ENCODE measurements at places on chromosomes 3 and 15.

- peak; percentile 35 for DNase-seq
Observed at GRCh38 chr3:100710261-100710968, 1.1 kb downstream of the TFG start.

- DNase-seq: no peak
Observed at GRCh38 chr3:167813169-167814123, 77.9 kb downstream of the SERPINI1 start.

DNA sequence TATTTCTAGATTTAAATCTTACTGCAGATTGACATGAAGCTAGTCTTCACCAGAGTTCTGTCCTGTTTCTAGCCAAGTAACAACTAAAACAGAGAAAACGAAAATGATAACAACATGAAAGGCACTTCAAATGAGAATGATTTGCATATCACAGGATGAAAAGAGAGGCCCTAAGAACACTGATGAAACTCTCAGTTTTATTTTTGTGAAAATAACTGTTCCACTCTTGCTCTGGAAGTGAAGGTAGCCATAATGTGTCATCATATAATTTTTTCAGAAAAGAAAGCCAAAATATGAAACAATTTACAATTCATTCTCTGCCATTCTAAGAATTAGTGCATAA, 274.4 kb downstream of the ADAMTSL3 start:
- no peak for DNase-seq

- DNase-seq: no peak
Observed at GRCh38 chr3:177193688-177194268, 3.5 kb downstream of the TBL1XR1 start.

- no peak for DNase-seq
Observed at GRCh38 chr15:74302821-74303359, 64.6 kb downstream of the CYP11A1 start.

- DNase-seq: no peak
Observed at GRCh38 chr3:197283045-197283444, 15.4 kb downstream of the DLG1 start.

DNA sequence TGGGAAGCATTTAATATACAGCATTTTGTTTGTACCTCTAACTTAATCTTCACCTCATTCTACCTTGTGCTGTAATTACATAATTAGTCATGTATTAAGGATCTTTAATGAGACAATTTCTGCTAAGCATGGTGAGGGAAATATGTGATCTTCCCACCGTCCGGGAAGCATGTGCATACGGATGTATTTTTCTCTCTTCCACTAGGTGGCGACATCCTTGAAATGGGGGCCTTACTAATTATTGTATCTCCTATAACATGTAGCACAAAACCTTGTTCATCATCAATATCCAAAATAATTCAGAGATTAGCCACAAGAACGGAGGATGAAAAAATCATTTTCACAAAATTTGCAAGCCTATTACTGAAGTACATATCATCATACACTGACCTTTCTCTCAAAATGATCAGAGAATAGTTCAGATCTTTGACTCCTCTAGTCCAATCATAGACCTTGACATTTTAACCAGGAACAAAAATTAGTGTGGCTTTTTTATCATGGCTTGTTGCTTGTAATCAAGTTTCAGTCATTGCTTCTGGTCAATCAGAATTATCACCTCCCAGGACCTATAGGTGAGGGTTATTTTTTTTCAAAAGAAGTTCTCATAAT, 148.9 kb upstream of the GBE1 start:
- no peak for DNase-seq

GRCh38 chr3:19250959-19251610, 102.8 kb downstream of the KCNH8 start:
- no peak for DNase-seq

- DNase-seq: no peak
Observed at GRCh38 chr15:92812271-92812670, 87.9 kb upstream of the CHD2 start.

DNA sequence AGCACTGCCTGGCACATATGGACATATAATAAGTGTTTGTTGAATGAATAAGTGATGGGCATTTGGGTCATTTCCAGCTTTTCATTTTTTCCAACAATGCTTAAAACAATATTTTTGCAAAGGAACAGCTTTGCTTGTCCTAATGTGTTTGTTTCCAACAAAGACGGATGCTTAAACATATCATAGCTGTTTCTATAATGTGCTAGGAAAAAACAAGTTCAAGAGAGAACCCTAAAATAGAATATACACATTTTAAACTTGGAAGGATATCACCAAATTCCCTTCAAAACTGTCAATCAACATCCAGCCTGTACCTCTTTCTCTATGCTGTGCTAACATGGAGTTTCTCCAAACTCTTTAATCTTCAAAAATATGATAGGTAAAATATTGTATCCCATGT, 224.5 kb upstream of the WNT5A start:
- no peak for DNase-seq

GRCh38 chr15:92152983-92153382, 240.7 kb upstream of the ST8SIA2 start:
- DNase-seq: no peak

GRCh38 chr3:11803977-11804892, 42.5 kb downstream of the TAMM41 start:
- DNase-seq: no peak

DNA sequence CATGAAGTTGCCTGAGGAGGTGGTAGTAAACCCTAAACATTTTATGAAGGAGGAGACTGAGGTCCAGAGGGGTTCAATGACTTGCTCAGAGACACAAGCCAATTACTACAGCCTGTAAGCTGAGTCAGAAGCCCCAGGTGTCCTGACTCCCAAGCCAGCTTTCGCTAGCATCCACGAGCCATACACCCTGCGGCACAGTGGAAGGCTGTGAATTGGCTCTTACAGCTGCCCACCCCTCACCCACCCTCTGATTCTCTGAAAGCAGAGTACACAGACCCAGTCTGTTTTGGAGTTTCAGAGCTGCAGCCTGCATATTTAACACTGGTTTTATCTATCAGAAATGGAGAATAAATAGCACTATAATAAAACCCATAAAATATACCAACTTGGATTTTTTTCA, 253.4 kb downstream of the IGSF11 start:
- DNase-seq: no peak

GRCh38 chr3:129534428-129535027, 6.1 kb downstream of the RHO start:
- no peak for DNase-seq

DNA sequence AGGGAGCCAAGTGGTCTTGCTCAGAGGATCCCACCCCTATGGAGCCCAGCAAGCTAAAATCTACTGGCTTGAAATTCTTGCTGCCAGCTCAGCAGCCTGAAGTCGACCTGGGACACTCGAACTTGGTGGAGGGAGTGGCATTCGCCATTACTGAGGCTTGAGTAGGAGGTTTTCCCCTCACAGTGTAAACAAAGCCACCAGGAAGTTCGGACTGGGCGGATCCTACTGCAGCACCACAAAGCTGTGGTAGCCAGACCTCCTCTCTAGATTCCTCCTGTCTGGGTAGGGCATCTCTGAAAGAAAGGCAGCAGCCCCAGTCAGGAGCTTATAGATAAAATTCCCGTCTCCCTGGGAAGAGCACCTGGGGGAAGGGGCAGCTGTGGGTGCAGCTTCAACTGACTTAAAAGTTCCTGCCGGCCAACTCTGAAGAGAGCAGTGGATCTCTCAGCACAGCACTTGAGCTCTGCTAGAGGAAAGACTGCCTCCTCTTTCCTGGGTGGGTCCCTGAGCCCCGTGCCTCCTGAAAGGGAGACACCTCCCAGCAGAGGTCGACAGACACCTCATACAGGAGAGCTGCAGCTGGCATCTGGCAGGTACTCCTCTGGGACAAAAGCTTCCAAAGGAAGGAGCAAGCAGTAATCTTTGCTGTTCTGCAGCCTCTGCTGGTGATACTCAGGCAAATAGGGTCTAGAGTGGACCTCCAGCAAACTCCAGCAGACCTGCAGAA, 576.3 kb upstream of the NECTIN3 start:
- no peak for DNase-seq

DNA sequence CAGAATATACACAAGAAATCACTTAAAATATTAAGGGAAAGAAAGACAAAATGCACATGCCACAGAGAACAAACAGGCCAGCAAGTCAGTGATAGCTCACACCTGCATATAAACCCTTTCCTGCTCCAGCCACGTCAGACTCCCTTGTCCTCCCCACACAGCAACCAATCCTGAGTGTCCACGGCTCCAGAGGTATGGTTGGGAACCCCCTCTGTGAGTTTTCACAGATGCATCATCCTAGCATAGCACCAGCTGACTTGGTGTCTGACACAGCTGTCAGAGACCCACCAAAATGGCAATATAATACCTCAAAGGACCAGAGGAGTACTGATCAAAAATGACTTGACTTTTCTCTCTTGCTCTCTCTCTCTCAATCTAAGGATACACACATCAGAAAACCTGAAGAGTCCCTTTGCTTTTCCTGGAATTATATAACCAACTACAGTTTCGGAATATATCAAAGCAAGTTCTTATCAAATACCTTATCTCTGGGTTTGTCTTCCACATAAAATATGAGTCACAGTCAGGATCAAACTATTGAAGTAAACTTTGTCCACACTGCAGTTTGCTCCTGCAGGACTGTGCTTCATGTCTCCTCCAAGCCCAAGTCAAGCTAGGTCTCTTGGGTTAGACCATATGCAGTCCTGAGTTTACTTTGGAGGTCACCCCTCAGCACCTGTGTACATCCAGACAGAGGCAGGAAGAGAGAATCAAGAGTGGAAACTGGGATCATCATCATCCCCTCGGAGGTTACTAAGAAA, 187.1 kb upstream of the THBS1 start:
- no peak for DNase-seq

GRCh38 chr15:101258238-101259144, 6.6 kb upstream of the CHSY1 start:
- DNase-seq: no peak

DNA sequence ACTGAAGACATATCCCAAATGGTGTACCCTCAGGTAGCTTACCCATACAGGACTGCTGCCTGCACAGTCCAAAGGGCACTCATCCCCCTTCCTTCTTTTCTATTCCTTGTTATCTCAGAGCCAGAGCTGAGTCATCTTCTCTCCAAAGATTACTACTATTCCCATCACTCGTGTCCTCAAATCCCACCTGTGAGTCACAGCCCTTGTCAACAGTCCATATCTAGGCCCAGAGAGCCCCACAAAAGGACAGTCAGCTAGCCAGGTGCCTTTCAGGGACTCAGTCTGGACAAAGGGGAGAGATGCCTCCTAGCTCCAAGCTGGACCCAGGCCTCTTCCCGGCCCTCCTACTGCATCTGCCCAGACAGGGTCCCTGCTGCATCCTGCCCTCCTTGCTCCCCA, 11.0 kb downstream of the PARP16 start:
- DNase-seq: no peak

GRCh38 chr15:50800715-50801114, 35.2 kb upstream of the SPPL2A start:
- DNase-seq: no peak

- no peak for DNase-seq
Observed at GRCh38 chr3:4029135-4029534, 229.9 kb downstream of the LRRN1 start.

GRCh38 chr15:60674704-60675395, 195.9 kb upstream of the ICE2 start:
- DNase-seq: no peak

DNA sequence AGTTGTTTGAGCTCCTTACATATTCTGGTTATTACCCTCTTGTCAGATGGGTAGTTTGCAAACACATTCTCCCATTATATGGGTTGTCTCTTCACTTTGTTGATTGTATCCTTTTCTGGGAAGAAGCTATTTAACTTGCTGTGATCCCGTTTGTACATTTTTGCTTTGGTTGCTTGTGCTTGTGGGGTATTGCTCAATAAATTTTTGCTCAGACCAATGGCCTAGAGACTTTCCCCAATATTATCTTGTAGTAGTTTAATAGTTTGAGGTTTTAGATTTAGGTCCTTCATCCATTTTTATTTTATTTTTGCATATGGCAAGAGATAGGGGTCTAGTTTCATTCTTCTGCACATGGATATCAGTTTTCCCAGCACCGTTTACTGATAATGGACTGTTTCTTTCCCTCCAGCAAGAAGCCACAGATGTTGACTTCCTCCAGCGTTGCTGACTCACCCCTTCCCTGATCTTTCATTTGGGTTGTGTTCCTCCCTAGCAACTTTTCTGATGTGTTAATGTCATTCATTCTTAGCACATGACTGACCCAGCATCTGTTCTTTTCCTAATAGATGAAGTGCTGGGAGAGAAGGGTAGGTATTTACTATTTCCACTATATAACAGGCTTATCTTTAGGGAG, 166.7 kb upstream of the SGO1 start:
- DNase-seq: no peak

DNA sequence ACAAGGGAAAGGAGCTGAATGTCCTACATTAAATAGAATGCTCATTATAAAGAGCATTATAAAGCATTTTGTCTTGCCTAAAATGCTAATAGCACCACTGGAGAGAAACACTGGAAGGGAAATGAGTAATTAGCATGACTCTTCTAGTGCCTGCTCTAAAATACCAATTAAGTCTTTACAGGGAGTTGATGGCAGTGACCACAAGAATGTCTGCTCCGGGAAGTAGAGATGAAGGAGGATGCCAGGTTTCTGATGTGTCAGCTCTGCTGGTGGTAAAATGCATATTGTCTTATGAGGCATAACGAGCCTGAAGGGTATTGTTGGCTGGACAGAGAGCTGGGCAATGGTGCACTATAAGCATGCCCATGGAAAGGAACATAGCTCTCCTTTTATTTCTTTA, 49.5 kb downstream of the MYLK start:
- no peak for DNase-seq

DNA sequence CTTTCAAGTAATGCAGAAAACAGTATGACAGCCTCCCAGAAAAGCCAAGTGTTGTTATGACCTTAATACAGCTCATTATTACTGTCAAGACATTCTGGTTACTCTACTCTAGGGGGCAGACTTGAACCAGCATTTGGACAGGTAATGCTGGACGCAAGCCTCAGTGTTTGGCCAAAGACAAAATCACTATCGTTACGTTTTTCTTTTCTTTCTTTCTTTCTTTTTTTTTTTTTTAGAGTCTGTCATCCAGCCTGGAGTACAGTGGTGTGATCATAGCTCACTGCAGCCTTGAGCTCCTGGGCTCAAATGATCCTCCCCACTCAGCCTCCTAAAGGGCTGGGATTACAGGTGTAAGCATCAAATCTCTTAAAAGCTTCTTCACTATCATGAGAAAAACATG, 29.4 kb upstream of the TMEM45A start:
- no peak for DNase-seq

- no peak for DNase-seq
Observed at GRCh38 chr15:85642693-85643066, 152.0 kb downstream of the KLHL25 start.

DNA sequence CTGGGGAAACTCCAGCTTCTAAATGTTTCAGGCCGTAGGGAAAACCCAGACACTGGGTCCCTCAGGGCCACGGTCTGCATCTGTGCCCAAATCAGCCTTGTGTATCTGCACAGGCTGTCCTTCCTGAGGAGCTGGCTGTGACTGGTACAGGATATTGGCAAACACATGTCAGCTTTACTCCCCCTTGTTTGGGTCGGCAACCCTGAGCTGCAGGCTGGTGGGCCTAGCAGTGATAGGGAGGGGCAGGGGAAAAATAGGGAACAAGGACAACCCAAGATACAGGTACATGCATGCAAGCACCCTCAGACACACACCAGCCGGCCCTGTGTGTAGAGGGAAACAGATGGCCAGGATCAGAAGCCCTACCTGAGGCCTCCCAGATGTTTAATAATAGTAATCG, 28.7 kb upstream of the HCN4 start:
- DNase-seq: no peak

All from activated CD4-positive, CD25-positive, alpha-beta regulatory T cell treated with anti-CD3 and anti-CD28 coated beads, Interleukin-2, amount 50 U/mL, for 16 hours (primary cell).